ENCODE measurements at places on chromosomes 1 and 21. TPM values are rescaled to one million over a fixed set of nuclear protein-coding genes. Genes with fewer than 3 reads are reported as not detected.

Gene CFHR1
- not detected for total RNA-seq

- no peak for DNase-seq
Measured at GRCh38 chr1:25140073-25140797, 92.1 kb downstream of the SYF2 start.

GRCh38 chr1:153357853-153358690 lies at the start of gene S100A9:
Gene S100A9, plus strand, starts transcription at chr1:153357854. Its CDS starts 430 bp downstream, at chr1:153358284.
- DNase-seq: no peak

DNA sequence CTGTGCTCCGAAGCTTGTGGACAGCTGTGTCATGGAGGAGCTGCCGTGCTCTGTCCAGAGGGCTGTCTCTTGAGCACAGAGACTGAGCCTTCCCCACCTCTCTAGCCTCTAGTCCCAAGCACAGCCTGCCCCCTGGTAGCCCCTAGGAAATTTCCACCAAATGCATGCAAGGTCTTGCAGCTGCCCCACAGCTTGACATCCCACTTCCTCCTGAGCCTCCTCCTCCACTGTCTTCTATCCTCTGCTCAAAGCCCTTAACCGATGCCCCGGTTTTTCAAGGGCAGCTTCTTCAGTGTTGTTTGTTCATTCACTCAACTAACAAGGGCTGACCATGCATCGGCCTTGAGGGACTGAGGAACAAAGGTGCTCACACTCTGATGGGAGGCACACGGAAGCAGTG lies 20.6 kb upstream of the PROK1 start:
- no peak for DNase-seq

GRCh38 chr1:19427087-19427781 lies 58.1 kb downstream of the CAPZB start:
- DNase-seq: no peak

DNA sequence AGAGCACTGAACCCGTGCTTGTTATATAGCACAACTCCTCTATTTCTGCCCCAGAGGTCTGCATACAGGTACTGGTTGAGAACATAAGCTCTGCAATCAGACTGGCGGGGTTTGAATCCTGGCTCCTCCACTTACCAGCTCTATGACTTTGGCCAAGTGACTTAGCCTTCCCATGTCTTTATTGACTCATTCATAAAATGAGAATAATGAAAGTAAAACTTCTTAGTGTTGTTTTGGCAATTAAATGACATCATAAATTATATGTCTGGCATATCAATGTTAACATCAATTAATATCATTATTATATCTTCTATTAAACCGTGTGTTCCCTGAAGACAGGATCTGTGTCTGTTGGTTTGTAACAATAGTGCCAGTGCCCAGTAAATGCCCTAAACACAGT lies 4.3 kb downstream of the INKA2 start:
- no peak for DNase-seq

DNA sequence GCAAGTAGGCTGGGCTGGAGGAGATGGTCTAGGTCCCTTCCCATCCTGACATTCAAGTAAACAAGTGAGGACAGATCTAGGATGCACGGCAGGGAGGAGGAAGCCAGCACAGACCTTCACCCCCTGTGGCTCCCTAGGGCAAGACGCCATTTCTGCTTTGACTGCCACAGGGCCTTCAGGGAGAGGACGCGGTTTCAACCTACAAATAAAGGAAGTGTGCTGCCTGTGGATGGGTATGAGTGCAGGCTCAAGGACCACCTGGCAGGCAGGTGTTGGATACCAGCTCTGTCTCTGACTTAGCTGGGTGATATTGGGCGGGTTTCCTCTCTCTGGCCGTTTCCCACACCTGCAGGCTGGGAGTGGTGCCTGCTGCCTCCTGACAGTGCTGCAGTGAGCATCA lies 16.2 kb downstream of the SLC2A1 start:
- no peak for DNase-seq

GRCh38 chr1:245788269-245788668 lies 633.5 kb downstream of the KIF26B start:
- no peak for DNase-seq

- no peak for DNase-seq
Measured at GRCh38 chr1:38337711-38338110, 291.1 kb upstream of the POU3F1 start.

- peak; percentile 78 for DNase-seq
Measured at GRCh38 chr1:66445492-66446181, 88.3 kb upstream of the SGIP1 start.

- DNase-seq: no peak
Measured at GRCh38 chr21:33396951-33397350, 6.3 kb upstream of the IFNGR2 start.

Gene S1PR1
- 33.5 TPM for total RNA-seq

- no peak for DNase-seq
Measured at GRCh38 chr21:46188226-46189212, 4.3 kb upstream of the SPATC1L start.

- no peak for DNase-seq
Measured at GRCh38 chr1:232333419-232333767, 296.5 kb downstream of the SIPA1L2 start.

DNA sequence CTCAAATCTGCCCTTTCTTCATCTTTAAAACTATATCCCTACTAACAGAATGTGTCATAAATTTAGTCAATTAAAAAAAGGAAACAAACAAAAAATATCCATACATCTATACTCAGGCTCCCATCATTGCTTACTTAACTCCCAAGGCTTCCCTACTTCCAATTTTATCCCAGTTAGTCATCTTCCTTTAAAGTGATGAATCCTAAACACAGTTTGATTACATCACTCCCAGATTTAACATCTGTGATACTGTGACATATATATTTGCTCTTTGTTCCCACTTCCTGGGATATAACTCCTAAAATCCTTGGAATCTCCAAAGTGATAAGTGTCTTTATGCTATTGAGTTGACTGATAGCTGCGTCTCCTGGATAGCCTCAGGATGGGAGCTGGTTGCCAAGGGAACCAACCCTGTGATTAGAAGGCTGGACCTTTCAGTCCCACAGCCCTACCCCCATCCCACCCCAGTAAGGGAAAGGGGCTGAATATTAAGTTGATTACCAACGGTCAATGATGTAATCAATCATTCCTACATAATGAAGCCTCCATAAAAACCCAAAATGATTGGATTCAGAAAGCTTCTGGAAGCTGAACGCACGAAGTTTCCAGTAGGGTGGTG lies 21.6 kb downstream of the GLMN start:
- no peak for DNase-seq

- no peak for DNase-seq
Measured at GRCh38 chr1:165829888-165830287, 2.5 kb downstream of the UCK2 start.

DNA sequence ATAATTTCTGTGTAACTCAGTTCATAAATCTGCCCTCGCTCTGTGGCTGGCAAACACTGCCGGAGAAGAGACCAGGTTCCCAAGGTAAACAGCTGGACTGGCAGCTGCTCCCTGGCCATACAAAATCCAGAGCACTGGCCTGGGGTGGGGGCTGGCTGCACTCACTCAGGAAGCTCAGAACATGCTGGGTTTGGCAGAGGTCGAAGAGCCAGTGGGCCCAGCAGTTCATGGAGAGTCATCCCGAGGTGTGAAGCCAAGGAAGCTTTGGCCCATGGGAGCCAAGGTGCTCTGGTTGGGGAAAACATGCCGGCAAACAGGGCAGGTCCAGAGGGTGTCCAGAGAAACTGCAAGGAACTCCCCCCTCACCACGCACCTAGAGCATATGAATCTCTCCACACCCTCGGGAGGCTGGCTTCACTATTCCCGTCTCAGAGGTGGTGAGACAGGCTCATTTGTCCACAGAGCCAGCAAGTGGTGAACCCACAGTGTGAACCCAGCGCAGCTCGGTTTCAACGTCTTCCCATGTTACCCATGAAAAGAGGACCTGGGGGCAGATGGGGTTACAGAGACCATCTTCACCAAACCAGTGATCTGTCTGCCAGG lies 102.4 kb downstream of the DMRTB1 start:
- DNase-seq: no peak

Gene SYTL1
- total RNA-seq: 312 TPM

DNA sequence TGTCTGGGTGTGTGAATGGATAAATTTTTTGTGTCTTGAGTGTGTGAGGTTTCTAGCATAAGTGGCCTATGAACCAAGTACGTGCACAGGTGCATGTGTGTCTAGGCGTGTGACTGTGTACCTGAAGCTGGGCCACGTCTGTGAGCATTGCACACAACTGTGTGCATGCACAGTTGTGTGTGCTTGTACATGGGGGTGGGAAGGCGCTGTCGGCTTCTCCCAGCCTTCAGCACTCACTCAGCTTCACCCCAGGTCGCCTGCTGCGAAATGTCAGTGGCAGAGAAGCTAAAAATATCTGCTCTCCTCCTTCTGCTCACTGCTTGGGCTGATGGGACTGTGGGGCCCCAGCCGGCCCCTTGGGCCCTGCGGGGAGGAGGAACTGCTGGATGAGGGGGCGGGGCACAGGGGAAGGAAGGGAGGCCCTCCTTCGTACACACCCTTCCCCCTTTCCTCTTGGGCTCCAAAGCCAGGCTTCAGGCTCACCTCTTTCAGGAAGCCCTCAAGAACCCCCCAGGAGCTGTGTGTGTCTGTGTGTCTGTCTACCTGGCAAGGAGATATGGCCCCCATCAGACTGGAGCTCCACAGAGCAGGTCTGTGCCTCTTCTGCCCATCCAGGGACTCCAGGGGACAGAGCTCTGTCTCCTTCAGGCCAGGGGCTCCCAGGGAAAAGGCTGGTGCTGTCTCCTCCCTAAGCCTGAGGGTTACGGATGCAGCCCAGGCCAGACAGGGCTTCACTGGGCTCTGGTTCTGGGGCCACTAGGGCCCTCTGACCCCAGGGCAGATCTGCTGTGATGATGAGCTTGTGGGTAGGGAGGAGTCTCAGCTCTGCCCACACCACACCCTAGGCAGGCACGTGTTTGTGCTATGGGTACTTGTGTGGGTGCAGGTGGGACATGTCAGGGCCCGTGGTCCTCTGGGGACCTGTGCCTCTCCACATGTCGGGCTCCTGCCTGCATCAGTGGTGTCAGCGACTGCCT lies 35.6 kb upstream of the WASF2 start:
- peak; percentile 59 for DNase-seq
